ENCODE measurements at places on chromosomes 2 and 18. TPM values are rescaled to one million over a fixed set of nuclear protein-coding genes. Genes with fewer than 3 reads are reported as not detected.
A peak's percentile ranks its signal among the peaks of the same experiment; 100 is the strongest.

DNA sequence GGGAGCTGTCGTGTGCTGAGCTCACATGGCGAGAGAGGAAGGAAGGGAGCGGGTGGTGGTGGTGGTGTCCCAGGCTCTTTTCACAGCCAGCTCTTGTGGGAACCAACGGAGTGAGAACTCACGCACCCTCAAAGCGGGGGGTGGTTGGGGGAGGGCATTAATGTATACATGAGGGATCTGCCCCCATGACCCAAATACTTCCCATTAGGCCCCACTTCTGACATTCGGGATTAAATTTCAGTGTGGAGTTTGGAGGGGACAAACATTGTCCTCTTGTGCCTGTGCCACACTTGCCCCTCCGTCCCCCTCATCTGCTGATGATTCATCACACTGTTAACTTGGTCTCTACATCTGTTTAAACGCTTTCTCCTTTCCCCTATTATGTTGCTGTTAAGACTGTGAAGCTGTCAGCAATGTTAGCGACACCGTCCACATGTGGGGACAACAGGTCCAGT is 22.5 kb downstream of the INPP4A start:
- DNase-seq, result peak; percentile 48

The UGT1A5 gene
- not detected for total RNA-seq

GRCh38 chr18:65567372-65567771 is 183.4 kb upstream of the CDH7 start:
- no peak for DNase-seq

GRCh38 chr2:172021074-172021931 is 21.6 kb downstream of the METAP1D start:
- DNase-seq, result no peak

- no peak for DNase-seq
These were observed 70.2 kb upstream of the DAPL1 start for GRCh38 chr2:158724803-158725381.

DNA sequence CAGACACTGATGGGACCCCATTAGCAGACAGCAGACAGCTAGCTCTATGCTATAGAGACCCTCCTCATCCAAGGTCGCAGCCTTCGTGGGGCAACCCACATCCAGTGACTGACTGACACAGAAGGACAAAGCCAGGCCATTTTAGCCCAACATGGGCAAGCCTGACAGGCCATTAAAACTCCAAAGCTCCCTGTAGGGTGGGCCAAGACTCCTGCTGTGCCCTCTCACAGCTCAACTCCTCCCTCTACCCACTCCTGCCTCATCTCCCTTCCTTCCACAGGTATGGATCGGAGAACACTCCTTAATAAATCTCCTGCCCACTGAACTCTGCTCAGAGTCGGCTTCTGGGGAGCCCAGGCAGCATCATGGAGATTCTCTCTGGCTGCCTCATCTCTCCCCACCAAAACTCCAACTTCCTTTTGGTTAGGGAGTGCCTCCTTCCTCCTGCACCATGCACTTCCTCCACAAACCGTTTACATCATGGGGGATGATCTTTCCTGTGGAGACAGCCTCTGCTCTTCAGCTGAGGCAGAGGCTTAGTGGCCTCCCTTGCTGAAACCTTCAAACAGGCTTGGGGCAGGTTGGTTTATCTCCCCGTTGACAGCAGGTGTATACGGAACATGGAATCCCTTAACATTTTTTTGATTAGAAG is 86.5 kb downstream of the ACTR3 start:
- DNase-seq, result no peak

The FAM210A gene
- 64.2 TPM for total RNA-seq

DNA sequence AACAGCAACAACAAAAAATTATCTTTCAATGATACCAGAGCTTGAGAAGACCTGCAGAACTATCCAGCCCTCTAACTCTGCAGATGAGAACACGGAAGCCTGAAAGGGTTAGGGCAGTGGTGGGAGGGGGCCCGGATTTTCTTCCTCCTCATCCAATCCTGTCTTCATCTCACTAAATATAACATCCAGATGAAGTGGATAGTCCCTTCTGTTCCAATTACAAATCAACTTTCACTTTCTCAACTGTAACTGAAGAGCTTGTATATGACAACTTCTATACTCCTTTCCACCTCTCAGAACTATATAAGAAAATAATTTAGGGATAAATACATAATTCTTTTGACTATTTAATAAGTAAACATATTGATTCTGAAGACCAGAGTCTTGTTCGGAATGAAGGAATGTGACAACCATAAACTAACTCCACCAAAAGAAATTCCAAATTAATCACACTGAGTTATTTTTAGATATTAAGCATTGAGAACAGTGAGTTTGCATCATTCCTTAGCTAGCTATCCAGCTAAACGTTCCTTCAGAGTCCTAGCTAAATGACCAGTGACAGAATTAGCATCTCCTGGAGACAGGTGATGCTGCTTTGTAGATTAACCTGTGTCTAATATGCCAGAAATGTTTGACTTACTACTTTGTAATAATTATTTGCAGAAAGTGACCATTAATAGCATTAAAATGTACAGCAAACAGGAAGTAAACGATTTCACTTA is 32.7 kb downstream of the SFT2D3 start:
- no peak for DNase-seq

- no peak for DNase-seq
These were observed 1.2 kb downstream of the CDH20 start for GRCh38 chr18:61334491-61334850.

DNA sequence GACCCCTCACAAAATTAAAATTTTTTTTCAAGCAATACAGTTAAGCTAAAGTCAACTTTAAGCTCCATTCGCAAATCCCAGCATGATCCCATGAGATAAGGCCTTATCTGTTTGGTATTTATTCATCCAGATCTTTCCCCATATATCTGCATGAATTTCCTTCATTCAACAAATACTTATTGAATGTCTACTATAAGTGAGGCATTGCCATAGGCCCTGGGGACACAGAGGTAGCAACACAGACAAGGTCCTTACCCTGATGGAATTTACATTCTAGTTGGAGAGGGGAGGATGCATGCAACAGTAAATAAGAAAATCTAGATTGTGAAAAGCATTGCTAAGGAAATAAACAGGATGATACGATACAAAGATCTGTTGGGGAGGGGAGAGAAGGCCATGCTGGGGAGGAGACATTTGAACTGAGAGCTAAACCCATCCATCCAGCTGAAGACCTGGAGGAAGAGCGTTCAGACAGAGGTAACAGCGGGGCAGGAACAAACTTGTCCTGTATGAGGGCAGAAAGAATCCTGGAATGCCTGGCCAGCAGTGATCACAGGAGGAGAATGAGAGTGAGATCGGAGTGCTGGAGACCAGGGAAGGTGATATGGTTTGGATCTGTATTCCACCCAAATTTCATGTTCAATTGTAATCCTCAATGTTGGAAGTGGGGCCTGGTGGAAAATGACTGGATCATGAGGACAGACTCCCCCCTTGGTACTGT is 71.6 kb downstream of the SDC1 start:
- DNase-seq, result no peak

The IL36A gene
- not detected for total RNA-seq

DNA sequence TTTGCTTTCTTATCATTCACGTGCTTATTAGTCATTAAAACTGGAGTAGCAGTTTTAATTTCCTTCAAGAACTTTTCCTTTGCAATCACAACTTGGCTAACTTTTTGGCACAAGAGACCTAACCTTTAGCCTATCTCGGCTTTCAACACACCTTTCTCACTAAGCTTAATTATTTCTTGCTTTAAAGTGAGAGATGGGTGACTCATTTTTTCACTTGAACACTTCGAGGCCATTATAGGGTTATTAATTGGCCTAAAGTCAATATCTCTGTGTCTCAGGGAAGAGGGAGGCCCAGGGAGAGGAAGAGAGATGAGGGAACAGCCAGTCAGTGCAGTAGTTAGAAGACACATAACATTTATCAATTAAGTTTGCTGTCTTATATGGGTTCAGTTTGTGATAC is 289.8 kb downstream of the RBM43 start:
- no peak for DNase-seq
